Astrocyte (in vitro differentiated cells and primary cell): ENCODE measurements at places on chromosomes 12 and 14. TPM values are rescaled to one million over a fixed set of nuclear protein-coding genes. Genes with fewer than 3 reads are reported as not detected.

The SYCP3 gene
- not detected in 2 replicates for total RNA-seq

The OAS1 gene
- 132 and 149 TPM in 2 replicates for total RNA-seq

The ANO4 gene
- 41.3 and 42.8 TPM in 2 replicates for total RNA-seq

The GLT1D1 gene
- total RNA-seq: 0.14 and 0.16 TPM in 2 replicates

GRCh38 chr12:32178341-32179010, 71.8 kb downstream of the BICD1 start:
- DNase-seq: no peak

- DNase-seq: no peak
These were observed 3.4 kb upstream of the RNASE8 start for GRCh38 chr14:21054123-21054767.

DNA sequence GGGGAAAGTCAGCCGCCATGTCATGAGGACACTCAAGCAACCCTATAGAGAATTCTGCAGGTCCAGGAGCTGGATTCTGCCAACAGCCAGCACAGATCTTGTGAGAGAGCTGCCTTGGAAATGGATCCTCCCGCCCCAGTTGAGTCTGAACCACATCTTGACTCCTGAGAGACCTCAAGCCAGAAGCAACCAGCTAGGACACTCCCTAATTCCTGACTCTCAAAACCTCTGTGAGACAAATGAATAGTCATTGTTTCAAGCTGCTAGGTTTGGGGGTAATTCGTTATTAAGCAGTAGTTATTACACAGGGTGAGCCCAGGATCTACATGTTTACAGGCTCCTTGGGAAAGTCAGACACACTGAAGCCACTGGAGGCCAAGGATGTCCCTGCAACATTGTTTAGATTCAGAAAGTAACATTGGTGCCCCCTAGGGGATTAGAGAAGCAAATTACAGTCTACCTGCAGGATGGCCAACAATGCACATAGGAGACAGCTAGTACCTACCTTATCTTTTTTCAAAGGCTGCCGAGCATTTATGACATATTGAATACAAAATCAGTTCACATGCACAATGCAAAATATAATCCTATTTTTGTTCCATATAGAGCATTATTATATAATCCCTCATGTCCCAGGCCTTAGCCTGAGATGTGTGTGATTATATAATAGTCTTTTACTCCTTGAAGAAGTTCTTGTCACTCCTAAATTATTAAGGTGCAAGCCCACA, 57.9 kb upstream of the FICD start:
- peak; percentile 13 for DNase-seq

GRCh38 chr14:96167224-96168148, 37.2 kb upstream of the BDKRB2 start:
- peak; percentile 71 for DNase-seq

DNA sequence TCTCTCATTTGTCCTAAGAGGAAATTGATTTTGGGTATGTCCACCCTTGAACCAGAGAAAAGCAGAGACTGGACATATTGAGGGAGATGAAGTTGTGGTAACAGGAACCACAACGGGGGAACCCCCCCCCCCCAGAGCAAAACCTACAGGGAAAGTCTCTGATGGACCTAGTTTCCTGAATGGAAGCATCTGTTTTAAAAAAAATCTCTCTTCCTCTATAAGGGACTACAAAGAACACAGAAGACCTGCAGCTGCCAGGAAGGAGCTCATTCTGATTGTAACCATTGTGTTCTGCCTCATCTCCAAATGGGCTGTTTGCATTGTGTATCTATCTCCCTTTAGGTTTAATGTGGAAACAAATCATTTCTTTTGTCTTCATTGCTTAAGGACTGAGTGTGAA, 13.4 kb downstream of the C1S start:
- DNase-seq: no peak

GRCh38 chr14:59679872-59680271, 103.3 kb upstream of the CCDC175 start:
- DNase-seq: no peak
